Upper lobe of right lung (tissue), 1 donor: ENCODE measurements at places on chromosomes 11 and 22. TPM values are rescaled to one million over a fixed set of nuclear protein-coding genes. Genes with fewer than 3 reads are reported as not detected.

Gene CEP126
- 4.3 TPM for total RNA-seq

Gene SAA4
- total RNA-seq: not detected

Gene FXYD6
- 59.0 TPM for total RNA-seq

Gene GLYATL1
- not detected for total RNA-seq
